ENCODE measurements at places on chromosomes 7 and 10.

GRCh38 chr7:123864436-123864835, 19.5 kb downstream of the HYAL4 start:
- DNase-seq = no peak

- no peak for DNase-seq
Measured at GRCh38 chr7:105376908-105377533, 11.7 kb downstream of the SRPK2 start.

DNA sequence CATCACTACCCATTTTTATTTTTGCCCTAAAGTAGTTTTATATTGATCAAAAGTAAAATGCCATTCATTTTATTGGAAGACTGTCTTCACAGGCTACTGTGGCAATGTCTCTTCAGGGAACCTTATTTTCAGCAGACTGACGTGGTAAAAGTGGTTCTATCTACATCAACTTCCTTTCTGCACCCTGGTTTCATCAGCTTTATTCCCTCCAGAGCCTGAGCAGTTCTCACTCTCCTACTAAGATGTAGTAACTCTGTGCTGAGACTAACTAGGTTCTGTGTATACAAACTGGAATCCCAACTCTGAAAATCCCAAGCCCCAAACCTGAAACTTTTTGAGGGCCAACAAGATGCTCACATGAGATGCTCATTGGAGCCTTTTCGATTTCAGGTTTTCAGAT, 155.3 kb downstream of the SFMBT2 start:
- DNase-seq = no peak

GRCh38 chr10:68988530-68989316, at the start of gene KIFBP:
TSS of gene KIFBP (plus strand) at chr10:68988803. CDS start at chr10:68988833, 30 bp downstream.
- DNase-seq = peak; percentile 90

DNA sequence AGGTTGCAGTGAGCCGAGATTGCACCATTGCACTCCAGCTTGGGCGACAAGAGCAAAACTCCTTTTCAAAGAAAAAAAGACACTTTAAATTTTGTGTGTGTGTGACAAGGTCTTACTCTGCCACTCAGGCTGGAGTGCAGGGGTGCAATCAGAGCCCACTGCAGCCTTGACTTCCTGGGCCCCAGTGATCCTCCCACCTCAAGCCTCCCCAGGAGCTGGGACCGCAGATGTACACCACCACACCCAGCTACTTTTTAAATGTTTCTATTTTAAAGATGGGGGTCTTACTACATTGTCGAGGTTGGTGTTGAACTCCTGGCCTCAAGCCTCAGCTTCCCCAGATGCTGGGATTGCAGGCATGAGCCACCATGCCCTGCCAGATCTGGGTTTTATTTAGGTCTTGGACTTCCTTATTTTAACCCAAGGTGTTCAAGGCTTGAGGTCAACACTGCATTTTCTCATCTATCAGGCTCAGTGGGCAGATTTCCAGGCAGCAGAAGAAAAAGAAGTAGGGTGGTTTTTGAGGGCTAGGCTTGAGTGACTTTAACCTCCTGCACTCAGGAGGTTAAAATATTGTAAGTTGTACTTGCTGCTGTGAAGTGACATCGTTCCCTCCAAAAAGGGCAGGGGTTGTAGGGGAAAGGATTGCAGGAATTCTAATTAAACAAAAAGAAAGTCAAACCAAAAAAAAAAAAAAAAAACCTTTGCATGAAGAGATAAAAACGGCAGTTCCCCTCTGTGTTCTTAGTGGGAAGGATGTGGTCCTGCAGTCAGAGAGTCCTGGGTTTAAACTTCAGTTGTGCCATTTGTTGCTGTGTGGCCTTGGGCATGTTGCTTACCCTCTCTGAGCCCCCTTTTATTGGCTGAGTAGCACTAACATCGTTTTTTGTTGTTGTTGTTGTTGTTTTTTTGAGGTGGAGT, 71.5 kb downstream of the CARD11 start:
- no peak for DNase-seq

DNA sequence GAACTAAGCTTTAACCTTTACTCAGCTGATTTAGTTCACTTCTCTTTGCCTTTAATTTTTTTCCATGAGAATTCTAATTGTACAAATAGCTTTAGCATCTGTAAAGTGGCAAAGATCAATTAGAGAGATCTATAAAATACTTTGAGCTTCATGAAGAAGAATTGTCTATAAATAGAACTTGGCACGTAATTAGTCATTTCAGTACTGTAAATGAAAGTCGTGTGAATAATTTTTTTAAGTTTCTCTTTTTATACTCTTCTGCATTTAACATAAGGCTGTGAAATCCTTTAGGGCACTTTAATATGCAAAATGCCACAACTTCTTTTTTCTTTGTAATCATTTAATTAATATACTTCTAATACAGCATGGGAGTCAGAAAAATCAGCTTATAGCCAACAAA, 177.8 kb downstream of the CSTF2T start:
- no peak for DNase-seq

Data from right renal pelvis (tissue), 4 donors.